ENCODE measurements at places on chromosomes 2 and 18.

DNA sequence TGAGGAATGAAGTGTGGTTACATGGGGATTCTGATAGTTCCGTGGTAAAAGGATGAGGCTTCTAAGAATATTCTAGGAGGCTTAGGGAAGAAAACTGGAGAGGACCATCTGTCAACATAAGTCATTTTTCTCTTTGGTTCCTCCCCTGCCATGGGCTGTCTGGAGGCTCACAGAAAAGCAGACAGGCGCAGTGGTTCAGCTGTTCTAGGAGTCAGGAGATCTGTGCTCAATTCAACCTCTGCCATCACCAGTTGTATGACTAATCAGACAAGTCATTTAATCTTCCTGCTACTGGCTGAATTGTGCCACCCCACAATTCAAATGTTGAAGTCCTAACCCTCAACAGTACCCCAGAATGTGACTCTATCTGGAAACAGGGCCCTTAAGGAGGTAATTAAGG lies 36.4 kb downstream of the ADAM17 start:
- no peak for DNase-seq

DNA sequence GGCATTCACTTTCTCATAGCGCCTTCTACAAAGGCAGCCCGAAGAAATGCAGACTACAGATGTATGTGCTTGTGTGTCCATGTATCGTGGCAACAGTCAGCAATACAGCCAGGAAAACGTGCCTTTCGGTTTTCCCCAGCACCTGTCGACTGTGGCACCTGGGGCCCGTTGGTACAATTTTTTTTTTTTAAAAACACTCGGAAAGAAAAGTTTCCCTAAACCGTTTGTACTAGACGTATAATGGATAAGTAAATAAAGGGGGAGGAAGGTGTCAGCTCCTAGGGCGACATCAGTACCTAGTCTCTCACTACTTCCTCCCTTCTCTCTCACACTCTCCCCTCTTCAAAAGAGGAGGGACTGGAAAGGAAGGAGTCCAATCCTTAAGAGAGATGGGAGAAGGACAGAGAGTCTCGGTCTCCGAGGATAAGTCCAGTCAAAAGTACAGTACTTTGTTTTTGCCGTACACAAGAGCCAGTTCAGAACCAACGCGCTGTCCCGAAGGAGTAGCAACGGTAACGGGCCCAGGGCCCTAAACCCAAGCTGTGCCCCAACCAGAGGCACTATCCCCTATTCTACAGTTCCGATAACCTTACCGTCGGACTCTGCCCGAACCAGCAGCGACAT lies 759 bp downstream of the PPP4R3B start:
- peak; percentile 42 for DNase-seq

GRCh38 chr18:79471046-79471445 lies 75.3 kb downstream of the NFATC1 start:
- DNase-seq = no peak

GRCh38 chr2:46615986-46616485 lies 136.7 kb downstream of the TMEM247 start:
- peak; percentile 24 for DNase-seq

DNA sequence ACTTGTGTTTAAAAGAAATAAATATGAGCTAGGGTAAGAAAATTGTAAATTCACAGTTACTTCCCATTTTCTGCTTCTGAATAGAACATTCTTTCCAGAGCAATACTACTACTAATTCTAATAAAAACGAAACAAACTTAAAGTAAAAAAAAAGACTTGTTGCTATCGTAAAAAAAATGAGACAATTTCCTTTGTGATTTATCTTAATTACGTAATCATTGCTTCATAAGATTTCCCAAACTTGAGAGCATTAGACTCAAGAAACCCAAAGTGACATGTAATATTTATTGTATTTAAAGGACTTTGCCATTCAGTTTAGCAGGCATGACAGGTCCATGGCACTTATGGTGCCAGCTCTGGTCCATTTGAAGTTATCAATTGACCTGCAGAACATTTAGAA lies 153.8 kb downstream of the AQP4 start:
- DNase-seq = no peak

- DNase-seq = peak; percentile 0
Observed at GRCh38 chr2:240460781-240461431, 25.4 kb downstream of the GPC1 start.

DNA sequence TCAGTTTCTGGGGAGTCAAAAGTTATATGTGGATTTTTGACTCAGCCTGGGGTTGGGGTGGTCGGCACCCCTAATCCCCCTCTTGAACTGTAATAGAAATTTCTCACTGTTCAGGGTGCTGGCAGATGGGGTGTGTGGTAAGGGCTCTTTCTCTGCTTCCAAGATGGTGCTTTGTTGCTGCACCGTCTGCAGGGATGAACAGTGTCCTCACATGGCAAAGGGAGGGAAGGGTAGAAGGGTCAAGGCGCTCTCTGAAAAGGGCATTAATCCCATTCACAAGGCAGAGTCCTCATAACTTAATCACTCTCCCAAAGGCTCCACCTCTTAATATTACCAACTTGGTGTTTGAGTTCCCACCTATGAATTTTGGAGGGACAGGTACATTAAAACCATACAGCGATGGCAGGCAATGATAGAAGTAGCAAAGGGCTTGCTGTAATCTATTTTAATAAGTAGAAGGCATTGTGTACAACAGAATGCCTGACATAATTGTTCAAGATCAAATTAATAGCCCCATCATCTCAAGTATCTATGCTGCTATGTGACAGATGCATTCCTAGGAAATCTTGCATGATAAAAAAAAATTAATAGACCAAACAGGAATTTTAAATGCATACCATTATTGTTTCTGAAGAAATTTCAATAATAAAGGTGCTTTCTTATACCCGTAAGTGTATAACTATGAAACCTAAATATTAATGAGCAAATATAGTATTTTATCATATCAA lies 28.1 kb downstream of the MMADHC start:
- DNase-seq = no peak

DNA sequence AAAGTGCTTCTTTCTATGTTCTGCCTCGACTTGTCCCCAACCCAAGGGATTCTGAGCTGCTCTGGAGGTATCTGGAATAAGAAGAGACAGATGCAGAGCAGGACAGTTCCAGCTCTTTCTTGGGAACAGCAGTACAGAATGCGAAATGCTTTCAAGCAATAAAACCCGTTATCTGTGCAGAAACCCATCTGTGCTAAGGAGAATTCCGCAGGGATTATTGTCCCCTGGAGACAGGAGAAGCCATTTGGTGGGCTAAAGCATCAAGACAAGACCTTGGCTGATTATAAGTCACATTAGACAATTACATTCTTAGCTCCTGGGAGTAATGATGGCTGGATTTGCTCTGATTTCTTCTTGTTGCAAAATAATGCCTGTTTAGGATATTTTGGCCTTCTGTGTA lies 185.4 kb upstream of the GLI2 start:
- no peak for DNase-seq

GRCh38 chr2:12291303-12291702 lies 425.4 kb upstream of the TRIB2 start:
- no peak for DNase-seq

DNA sequence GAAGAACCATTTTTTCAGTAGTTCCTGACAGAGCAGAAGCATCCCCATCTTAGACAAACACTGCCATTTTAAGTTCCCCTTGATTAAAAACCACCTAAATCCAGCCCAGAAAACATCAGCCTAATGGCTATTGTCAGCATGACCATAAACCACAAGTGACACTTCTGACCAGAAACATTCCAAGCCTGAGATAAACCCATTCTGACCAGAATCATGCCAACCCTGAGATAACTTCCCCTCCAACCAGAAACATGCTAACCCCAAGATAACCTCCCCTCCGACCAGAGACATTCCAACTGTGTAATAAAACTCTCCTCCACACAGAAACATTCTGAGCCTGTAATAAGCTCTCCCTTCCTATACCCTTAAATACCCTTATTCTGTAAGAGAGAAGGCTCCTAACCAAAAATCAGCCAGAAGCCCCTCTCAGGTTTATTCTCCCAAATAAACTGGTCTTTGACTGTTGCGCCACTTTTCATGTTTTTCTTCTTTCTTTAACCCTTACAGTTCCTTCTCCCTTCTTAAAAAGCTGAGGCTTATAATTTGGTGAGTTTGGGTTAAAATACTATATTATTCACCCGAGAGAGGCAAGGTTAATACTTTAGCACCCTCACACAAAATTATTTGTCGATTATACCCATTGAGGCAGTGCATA lies 149.7 kb downstream of the HNMT start:
- no peak for DNase-seq

GRCh38 chr2:11861044-11861443 lies 114.6 kb downstream of the LPIN1 start:
- DNase-seq = no peak

- no peak for DNase-seq
Observed at GRCh38 chr18:63187791-63188460, 131.6 kb downstream of the BCL2 start.

DNA sequence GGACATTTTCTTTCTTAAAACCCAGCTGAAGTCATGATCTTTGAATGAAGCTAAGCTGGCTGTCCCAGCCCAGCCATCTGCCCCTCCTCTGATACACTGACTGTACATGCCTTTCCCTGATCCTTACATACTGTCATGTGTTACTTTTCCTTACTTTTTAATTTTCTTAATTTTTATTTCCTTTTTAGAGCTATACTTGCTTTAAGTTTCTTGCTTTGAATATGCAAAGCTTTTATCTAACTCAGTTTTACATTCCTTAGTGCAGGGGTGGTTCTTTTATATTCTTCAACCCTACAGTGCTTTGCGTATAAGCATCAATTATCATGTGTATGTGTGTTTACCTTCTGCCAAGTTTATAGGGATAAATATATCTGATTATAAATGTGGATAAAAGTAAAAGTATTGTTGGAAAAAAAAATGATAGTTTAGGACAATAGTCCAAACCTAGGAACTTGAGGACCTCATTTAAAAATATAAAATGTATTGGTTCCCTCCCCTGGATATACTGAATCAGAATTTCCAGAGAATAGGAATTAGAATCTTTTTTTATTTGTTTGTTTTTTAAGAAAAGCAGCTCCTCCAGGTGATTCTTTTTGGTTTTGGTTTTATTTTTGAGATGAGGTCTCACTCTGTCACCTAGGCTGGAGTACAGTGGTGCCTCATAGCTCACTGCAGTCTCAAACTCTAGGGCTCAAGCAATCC lies 17.8 kb downstream of the DDX1 start:
- no peak for DNase-seq

DNA sequence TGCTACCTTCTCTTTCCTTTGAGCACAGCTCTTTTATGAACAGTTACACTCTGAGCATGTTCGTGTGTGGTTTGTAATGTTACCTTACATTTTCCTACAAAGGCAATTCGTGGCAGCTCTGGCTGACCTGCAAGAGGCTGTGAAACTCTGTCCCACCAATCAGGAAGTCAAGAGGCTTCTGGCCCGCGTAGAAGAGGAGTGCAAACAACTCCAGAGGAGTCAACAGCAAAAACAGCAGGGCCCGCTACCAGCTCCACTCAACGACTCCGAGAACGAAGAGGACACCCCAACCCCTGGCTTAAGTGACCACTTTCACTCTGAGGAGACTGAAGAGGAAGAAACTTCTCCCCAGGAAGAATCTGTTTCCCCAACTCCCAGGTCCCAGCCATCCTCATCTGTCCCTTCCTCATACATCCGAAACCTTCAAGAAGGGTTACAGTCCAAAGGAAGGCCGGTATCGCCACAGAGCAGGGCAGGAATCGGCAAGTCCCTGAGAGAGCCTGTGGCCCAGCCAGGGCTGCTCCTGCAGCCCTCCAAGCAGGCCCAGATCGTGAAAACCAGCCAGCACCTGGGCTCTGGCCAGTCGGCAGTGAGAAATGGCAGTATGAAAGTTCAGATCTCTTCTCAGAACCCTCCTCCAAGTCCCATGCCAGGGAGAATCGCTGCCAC lies 56.9 kb downstream of the WDSUB1 start:
- no peak for DNase-seq

DNA sequence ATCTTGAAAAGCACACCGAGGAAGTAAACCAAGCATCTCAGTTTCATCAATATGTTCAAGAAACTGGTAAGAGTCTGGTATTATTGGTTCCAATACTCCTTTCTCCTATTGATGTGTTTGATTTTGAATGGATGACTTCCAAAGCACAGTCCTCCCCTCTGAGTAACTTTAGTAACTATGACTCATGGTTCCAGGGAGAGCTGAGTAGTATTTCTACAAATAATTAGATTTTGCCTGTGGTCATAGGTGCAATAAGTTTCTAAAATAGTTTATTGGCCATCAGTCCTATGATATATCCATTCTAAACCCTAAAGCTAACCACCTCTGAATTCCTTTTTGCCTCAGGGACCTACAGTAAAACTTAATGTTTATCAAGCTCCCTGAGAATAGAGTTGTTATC lies 352.4 kb downstream of the XIRP2 start:
- DNase-seq = no peak

DNA sequence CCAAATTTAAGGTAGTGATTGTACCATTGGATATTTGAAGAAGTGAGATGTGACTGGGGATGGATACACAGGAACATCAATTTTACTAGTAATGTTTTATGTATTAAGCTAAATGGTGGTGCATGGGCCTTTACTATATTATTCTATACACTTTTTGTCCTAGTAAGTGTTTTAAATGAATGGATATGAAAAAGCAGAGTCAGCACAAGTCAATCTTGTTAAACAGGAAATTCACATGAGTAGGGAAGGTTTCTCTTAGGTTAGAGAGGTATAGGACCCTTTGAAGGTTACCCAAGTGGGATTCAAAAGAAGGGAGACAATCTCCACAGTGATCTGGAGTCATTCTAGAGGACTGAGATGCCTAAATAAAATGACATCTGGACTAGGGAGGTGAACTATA lies 71.8 kb upstream of the NCKAP5 start:
- DNase-seq = no peak

DNA sequence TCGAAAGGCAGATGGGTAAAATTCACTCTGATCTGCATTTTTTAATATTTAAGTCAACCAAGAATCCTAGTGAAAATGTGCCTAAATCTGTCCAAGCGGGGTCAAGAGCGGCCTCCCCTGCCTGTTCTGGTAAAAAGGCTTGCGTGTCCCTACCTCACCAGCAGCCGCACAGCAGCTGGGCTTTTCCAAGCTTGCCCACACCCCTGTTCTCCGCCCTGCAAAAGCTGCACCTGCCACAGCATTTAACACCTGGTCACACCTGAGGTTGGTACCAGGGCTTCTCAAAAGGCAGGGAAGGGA lies 25.8 kb upstream of the TMEM182 start:
- DNase-seq = no peak

GRCh38 chr2:32464431-32464830 lies 107.6 kb downstream of the BIRC6 start:
- no peak for DNase-seq

DNA sequence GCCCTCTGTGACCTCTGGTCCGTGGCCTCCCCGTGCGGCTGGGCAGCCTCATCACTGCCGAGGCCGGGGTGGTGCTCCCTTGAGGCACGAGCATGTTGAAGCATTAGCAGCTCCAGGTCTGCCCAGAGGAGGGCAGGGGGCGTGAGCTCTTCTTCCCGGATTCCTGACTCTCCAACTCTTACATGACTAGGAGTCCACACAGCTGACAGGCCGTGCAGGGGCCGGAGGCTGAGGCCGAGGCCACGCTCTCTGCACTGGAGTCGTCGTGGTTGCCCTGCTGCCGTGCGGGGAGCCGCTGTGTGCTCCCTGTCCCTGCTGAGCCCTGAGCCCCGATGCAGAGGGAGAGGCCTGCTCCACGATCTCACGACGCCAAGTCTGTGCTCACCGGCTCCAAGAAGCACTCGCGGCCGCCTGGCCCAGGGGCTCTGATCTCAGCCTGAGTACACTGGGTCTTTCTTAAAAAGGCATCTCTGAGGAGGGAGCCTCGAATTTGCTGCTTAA lies 19.4 kb upstream of the KCNG2 start:
- no peak for DNase-seq

GRCh38 chr2:173048522-173048896 lies 27.1 kb upstream of the MAP3K20 start:
- DNase-seq = no peak

GRCh38 chr18:36813824-36814223 lies 15.0 kb downstream of the TPGS2 start:
- no peak for DNase-seq

Measured in activated naive CD8-positive, alpha-beta T cell treated with anti-CD3 and anti-CD28 coated beads, Interleukin-2, amount 50 U/mL, for 24 hours (primary cell).